ENCODE measurements at places on chromosomes 6 and 20.

DNA sequence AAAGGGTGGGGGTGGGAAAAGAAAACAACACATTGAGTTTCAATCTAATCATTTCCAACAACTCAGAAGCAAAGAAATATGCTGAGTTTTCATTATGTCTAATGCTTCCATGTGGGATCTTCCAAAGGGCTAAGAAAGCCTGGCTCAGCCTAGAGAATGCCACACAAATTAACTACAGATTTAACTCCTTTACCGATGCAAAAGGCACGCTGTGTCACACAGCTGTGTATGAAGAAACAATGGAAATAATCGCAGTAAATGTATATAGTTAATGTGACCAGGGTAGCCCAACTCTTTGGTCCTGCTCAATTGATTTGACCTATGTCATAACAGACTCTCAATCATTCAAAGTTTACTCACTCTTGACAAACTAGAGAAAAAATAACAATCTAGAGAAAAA is 17.8 kb downstream of the B4GALT5 start:
- DNase-seq: no peak

DNA sequence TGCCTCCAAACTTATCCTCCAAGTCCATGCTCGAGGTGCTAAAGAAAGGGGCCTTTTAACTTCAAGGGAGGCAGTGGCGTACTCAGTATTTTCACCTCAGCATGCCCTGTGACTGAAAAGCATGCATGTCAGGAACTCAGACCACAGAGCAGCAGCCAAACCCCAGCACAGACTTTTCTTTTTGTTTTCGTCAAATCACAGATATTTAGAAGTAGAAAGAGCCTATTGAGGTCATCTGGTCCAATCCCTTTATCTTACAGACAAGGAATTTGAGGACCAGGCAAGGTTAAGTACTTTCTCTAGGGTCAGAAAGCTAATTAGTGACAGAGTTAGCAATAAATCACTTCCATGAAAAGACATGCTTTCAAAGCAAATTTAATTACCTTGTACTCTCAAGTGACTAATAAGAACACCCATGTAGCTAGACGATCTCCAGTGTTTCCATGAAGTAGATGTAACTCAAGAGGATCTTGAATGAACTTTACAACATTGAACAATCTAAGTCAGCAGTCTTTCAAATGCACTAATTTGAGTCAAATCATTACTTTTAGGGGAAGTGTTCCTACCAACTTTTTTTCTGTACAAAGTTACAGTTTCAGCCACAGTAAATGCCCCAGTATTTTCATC is 35.9 kb downstream of the MOXD1 start:
- DNase-seq: peak; percentile 9

DNA sequence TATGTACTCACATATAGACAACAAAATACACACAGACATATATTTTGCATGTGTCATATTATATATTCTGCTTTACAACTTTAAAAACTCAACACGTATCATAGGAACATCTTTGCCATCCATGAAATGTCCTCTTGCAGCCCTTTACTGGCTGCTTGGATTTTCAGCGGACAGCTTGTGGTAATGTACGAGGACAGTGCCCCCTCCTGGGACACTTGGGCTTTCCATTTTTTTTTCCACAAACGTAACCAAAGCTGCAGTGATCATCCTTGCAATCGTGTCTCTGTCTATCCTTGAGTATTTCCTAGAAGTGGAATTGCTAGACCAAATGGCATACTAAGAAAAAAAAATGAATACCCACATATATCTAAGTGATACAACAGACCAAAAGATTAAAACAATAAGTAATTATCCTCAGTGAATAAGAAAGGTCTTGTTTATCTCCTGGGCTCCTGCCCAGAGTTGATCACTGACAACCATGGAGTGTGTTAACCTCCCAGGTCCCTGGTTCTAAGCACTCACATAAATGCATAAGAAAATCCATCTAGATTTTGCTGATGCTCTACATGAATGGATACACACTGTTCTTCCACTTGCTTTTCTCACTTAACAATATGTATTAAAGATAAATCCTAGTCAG is 18.1 kb downstream of the BPI start:
- DNase-seq: peak; percentile 85

GRCh38 chr20:11426948-11427347 is 490.7 kb upstream of the BTBD3 start:
- no peak for DNase-seq

DNA sequence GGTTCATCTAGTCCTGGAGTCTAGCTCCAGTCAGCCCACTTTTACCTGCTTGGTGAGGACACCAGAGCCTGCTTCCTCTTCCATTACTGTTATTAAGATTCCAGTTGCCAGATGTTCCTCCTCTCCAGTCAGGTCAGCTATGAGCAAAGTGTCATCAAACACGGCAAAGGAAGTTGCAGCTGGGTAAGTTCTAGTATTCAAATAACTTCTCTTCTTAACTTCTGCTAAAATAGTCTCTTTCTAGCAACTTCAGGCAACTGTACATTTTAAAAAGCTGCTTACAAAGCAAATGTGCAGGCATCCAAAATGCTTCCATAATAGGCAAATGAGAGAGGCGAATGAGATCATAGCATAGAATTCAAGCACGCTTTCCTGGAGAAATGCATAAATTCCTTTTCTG is 18.4 kb upstream of the MRPS18A start:
- DNase-seq: no peak

- DNase-seq: no peak
These were observed 78.3 kb downstream of the TBX18 start for GRCh38 chr6:84685983-84686584.

DNA sequence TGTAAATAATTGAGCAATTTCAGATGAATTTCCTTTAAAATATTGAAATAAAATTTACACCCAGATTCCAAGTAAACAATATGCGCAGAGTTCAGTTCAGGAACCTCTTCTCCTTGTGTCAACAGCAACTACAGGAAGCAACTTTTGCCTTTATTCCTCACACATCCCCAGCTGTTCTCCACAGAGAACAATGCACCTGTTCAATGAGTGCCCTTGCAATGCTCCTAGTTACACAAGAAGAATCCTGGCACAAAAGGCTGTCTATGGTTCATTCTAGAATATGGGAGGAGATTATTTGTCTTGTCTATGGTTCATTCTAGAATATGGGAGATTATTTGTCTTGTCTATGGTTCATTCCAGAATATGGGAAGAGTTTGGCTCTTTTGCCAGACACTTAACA is 454.9 kb downstream of the BTBD3 start:
- no peak for DNase-seq

DNA sequence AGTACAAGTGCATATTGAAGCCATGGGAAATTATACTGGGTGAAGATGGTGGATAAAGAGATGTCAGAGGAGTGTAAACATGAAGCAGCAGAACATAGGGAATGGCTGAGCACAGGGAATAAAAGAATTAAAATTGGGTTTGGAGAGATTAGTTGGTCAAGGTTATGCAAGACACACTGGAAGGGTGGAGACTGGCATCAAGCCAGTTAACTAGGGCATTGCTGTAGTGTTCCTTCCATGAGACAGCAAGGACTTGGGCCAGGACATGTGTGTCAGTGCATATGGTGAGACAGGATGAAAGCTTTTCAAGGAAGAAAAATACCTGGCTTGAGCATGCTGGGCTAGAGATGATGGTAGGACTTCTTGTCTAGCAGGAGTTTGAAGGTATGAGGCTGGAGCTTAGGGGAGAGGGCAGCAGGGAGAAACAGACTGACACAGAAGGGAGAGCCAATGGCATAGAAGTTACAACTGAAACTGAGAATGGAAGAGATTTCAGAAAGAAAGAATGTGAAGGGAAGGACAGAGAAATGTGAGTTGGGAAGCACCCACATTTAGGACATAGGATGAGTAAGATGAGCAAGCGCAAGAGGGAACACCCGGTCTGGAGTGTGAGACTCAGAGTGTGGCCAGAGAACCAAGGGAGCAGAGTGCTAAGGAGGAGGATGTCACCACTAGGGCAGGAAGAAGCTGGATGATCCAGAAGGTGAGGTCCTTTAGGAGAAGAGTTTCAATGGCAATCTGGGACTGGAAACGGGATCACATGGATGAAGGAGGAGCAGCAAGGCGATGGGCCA is 14.5 kb upstream of the TMEM170B start:
- DNase-seq: no peak

- no peak for DNase-seq
These were observed 195.6 kb downstream of the SCP2D1 start for GRCh38 chr20:19009081-19009688.

- no peak for DNase-seq
These were observed 5.1 kb downstream of the BRPF3 start for GRCh38 chr6:36201612-36202011.

DNA sequence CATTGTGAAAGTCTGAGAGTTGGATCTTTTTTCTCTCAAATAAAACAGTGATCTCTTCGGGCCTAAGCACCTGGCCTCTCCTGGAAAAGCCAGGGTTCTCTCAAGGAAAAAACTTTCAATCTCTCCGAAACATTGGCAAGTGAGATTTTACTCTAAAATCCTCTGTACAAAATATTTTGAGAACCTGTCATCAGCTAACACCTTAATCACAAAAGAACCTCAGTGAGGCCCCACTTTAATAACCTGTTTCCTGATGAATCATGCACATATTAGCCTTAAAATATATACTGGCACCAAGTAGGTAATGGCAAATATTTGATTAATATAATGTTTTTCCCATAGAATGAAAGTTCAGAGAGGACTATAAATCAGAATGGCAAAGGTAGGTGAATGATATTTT is 177.9 kb downstream of the FRK start:
- DNase-seq: no peak

GRCh38 chr6:36853325-36853724 is 14.1 kb upstream of the CPNE5 start:
- no peak for DNase-seq

- DNase-seq: no peak
These were observed 16.4 kb upstream of the PKIG start for GRCh38 chr20:44566018-44566417.

- DNase-seq: no peak
These were observed 52.5 kb downstream of the ATG5 start for GRCh38 chr6:106273087-106273486.

DNA sequence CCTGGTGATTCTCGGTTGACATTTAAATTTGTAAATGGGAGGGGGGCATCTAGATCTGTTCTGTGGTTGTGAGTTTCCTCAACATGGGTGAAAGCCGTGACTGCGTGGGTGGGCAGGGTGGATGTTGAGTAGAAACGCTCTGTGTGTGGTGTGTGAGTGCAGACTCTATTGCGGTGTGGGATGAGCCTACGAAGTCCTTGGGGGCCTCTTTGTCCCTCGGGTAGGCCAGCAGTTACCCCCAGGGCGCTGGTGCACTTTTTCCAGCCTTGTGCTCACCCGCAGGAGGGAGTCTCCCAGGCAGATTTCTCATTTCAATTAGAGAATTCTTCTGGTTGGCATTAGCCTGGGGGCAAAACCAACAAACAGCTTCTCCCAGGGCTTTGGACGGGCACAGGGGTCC is 10.6 kb downstream of the TOX2 start:
- no peak for DNase-seq

Measured in globus pallidus (tissue), 1 donor.